ENCODE measurements at places on chromosomes 2 and 18.

- DNase-seq: no peak
Measured at GRCh38 chr2:75540994-75541393, 19.7 kb downstream of the EVA1A start.

- DNase-seq: peak; percentile 87
Measured at GRCh38 chr18:61606759-61607158, 273.5 kb downstream of the CDH20 start.

DNA sequence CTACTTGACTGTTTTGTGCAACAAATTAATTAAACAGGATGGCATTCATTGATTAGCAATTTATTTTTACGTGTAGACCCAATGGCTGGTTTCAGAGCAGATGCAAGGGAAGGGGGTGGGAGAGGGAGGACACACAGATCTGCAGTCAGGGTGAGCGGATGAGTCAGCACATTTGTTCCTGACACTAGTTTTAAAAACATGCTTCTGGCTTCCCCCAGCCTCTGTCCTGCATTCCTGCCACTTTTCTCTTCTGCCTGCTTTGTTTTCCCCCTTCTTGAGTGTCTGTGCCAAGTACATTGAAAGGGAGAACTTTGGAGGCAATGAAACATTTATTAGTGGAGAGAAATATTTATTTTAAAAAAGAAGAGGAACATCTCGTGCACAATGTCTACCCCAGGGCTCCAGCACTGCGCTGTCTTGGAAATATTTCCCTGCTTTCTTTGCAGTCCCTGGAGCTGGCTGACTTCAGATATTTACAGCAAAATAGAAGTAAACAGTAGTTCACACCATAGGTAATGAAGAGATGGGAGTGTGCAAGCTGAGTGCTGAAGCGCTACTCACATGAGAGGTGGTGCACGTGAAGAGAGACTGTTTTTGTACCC lies 52.2 kb downstream of the NRP2 start:
- peak; percentile 91 for DNase-seq

GRCh38 chr2:44560941-44561340 lies 199.2 kb downstream of the CAMKMT start:
- DNase-seq: peak; percentile 55

- no peak for DNase-seq
Measured at GRCh38 chr2:64400105-64400728, 53.7 kb upstream of the LGALSL start.

DNA sequence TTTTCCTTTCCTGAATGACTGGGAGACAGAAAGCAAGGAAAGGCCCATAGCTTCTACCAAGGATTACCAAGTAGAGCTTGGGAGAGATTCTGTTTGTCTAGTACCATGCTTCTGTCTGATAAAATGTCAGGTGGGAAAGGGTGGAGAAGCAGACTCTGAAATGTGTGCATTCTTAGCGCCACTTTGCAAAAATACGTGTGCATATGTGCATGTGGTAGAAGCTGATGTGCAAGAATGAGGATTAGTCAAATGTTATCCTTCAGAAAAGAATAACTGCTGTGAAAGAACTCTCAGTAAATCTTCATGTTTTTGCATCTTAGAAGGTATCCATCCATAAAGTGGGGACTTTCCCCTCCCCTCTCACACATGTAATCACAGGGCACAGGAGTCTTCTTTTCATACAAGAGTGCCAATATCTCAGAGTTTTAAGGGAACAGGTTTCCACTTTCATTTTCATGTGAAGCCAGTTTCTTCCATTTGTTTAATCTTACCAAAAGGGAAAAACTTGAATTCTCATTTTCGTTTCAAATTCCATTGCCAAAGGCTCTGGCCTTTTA lies 15.4 kb upstream of the DGKD start:
- DNase-seq: no peak

DNA sequence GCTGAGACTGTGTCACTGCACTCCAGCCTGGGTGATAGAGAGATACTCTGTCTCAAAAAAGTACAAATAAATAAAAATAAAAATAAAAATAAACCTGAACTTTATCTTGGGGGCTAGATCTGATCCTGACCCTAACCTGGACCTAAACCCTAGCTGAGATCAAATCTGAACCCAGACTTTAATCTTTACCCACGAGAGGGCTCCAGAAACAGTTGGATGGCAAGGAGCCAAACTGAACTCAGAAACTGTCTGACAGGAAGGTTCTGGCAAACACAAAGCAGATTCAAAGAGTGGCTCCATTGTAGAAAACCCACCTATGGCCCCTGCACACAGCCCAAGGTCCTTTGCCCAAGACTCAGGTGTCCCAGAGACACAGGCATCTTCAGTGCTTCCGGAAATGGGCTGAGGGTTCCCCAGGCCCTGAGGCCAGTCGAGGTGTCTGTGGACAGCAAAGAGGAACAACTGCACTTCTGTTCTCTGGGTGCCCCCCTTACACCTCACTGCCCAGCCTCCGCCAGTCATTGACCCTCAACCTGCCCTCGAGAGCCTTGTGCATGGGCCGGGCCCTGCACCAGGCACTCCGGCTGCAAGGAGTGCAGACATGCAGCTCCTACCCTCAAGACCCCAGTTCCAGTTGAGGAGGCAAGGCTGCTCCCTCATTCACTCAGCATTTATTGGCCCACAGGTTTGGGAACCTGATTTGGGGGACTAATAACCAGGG lies 95.2 kb downstream of the TFCP2L1 start:
- DNase-seq: no peak

GRCh38 chr2:11127761-11128160 lies 27.5 kb upstream of the SLC66A3 start:
- no peak for DNase-seq

GRCh38 chr18:79522451-79523205 lies 126.9 kb downstream of the NFATC1 start:
- no peak for DNase-seq

DNA sequence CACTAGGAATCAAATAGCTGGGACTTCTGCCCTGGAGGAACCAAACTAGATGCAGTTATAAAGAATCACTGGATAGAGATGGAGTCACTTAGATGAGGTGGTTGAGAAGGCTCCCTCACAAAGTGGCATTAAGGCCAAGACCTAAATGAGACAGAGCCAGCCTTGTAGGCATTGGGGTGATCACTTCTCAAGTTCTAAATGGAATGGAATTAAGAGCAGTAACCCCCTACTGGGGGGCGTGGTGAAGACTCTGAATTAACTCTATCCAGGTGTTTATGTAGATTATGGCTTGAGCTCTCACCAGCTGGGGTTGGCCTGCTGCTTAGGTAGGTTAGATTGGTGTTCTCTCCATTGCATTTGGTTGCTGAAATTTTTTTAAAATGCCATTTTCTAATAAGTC lies 71.3 kb downstream of the TTC27 start:
- DNase-seq: no peak

DNA sequence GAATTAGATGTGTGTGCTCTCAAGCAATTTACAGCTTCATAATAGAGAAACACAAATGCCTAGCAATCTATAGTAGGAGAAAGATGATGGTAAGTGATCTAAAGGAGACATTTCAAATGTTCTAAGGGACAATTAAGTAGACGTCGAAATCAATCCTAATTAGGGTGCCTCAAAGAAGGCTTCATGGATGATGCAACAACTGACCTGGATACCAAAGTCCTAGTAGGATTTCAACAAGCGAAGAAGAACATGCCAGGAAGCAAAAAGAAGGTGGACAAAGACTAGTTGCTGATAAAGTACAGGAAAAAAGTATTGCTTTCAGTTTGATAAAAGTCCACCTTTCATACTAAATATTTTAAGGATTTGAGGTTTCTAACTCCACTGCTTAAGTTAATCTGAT lies 12.5 kb downstream of the FIGN start:
- no peak for DNase-seq

DNA sequence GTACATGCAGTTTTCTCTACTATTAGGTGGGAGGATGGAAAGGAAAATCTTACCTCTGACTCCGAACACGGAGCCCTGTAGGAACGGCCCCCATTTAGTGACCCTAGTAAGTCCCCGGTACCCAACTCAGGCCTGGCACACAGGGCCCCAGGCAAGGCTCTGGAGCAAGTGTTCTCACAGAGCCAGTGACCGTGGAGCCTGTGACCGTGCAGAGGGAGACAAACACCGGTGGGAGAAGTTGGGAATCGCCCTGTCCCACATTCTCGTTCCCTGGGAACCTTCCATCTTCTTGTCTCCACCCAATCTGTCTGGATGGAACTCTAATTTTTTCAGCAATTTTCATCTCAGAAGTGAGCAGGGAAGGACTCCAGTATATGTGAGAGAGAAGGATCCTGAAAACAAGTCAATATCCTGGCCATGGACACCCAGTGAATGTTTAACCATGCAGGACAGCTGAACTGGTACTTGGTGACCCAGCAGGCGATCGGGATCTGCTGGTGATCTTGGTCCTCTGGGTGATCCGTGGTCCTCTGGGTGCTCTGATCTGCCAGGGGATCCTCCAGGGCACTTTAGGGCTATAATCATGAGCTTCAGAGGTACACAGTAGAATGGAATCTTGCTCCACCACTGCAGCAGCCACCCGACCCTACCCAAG lies 348.6 kb upstream of the ID2 start:
- DNase-seq: no peak

DNA sequence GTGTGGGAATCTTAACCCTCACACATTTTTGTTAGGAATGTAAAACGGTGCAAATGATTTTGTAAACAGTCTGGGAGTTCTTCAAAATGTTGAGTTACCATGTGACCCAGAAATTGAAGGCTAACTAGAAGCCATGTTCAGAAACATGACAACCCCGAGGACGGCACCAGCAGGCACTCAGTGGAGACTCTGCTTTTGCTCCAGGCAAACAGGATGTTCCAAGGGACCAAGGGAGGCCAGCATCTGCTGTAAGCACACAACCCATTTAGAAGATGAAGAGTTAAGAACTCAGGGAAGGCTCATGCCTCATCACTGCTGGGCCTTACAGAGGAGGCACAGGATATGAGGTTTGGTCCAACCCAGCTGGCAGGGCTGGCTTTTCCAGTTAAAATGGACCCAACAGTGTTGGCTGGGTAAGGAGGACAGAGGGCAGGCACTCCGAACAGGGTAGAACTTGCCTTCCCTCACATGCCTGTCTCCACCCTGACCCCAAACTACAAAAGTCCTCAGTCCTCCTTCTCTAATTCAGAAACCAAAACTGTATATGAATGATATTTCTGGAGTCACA lies 23.6 kb downstream of the PARD6G start:
- DNase-seq: no peak

DNA sequence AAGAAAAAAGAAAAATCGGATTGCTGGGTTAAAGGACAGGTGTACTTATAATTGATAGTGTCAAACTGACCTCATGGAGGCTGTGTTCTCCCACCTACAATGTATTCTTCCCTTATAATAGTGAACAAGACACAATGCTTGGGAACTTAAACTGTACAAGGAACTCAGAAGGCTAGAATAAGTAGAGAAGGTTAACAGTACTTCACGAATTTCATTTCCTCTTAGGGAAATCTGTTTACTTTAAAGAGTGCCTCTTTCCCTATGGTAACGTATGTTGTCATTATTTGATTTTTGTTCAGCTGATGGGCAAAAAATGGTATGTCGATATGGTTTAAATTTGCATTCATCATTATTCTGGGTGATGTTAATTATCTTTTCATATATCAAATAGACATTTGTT lies 9.2 kb upstream of the HK2 start:
- DNase-seq: no peak

- DNase-seq: no peak
Measured at GRCh38 chr18:41594582-41594981, 360.5 kb upstream of the PIK3C3 start.

- no peak for DNase-seq
Measured at GRCh38 chr2:49294225-49294624, 139.9 kb upstream of the FSHR start.

- no peak for DNase-seq
Measured at GRCh38 chr2:178927173-178927572, 120.0 kb upstream of the TTN start.

GRCh38 chr2:226888378-226888965 lies 52.6 kb downstream of the RHBDD1 start:
- DNase-seq: no peak

DNA sequence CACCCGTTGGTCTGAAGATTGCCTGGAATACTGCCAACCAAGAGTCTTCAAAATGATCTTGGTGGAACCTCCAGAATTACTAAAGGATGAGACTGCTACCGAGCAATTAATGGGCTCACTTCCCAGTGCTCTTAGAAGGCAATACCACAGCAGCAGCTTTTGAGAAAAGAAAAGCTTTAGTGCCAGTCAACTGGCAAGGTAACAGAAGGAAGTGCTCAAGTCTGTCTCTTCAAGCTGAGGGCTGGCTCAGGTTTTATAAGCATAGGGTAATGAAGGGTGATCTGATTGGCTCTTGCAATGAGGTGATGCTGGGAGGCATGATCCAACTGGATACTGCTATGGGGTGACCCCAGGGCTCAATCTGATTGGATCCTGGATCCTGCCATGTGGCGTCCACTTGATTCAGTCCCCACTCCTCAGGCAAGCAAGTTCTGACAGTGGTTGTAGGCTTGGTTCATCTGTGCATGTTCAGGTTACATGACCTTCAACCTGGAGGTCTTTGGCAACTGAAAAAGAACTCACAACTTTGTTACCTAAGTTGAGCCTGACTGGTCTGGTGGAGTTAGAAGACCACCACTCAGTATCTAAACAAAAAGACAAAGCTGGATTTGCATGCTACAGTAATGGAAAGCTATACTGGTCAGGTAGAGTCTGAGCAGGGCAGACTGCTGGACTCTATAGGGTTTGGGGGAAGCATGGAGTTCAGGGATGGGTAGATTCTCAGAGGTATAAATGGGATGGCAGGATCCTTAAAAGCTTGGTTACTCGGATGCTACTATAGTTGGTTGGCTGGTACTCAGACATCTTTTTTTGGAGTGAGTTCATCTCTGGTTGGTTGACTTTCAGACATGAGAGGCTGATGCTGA lies 14.0 kb upstream of the RIF1 start:
- no peak for DNase-seq

DNA sequence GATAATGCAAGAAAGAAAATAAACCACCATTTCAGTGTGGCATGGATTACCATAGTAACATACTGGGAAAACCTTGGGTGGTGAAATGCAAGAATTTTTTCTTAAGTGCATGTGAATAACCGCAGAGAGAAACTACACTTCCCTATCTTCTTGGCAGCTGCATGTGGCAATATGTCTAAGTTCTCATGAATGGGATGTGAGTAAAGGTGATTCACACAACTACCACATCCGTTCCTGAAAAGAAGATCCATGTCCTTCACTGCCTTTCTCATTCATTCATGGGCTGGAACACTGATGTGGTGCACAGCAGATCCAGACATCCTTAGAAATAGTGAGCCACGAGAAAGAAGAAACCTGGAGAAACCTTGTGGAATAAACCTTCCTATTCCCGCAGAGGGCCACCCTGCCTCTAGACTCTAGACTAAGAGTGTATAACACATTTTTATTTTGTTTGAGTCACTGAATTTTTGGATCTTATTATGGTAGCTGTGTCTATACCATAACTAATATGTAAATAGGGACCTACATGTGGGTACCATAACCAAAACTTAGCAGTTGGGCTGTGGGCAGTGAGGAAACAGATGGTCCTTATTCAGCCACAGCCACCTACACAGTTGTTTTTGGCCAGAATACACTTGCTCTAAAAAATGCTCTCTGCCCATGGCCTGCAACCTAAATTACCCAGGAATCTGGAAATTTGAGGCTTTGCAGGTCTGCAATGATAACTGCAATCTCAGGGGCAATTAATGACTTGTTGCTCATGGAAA lies 573.3 kb downstream of the LRP1B start:
- peak; percentile 84 for DNase-seq
